ENCODE measurements at places on chromosomes 7 and 10.

GRCh38 chr7:88184848-88185304 is 35.0 kb downstream of the SRI start:
- DNase-seq, result no peak

GRCh38 chr10:28733647-28734046 is 56.3 kb downstream of the BAMBI start:
- no peak for DNase-seq

GRCh38 chr10:119778776-119779445 is 53.1 kb downstream of the INPP5F start:
- no peak for DNase-seq

GRCh38 chr7:69656890-69657289 is 58.6 kb downstream of the AUTS2 start:
- no peak for DNase-seq

GRCh38 chr10:7410301-7410861 is 453 bp downstream of the SFMBT2 start:
- no peak for DNase-seq

DNA sequence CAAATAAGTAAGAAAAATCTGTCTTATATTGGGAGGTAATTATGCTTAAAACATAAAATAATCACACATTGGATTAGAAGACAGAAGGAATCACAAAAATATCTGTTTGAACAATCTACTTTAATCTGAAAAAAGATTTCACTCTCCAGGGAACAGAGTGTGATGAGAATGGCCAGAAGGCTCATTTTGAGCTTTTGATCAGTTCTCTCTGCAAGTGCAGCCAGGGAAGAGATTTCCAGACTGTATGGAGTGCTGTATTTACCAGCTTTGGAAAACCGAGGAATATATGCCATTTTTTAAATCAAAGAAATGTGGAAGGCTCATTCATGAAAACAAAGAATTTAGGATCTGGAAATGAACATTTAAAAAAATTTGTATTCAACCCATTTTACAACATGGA is 83.0 kb upstream of the WAC start:
- no peak for DNase-seq

GRCh38 chr7:90910136-90910535 is 314.0 kb downstream of the CDK14 start:
- no peak for DNase-seq

DNA sequence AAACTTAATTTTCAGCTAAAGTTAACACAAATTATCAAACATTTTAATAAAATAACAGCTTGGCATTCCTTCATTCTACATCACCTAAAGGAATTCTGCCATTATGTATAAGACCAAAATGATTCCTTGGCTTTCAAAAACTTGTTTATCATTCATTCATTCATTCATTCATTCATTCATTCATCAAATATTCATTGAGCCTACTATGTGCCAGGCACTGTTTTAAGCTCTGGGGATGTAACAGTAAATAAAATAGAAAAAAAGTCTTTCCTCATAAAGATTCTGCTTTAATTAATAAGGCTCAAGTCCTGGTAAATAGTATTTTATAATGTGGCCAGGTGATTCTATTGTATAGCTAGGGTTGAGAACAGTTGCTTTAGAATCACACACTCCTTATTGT is 127.9 kb downstream of the GPR85 start:
- no peak for DNase-seq

DNA sequence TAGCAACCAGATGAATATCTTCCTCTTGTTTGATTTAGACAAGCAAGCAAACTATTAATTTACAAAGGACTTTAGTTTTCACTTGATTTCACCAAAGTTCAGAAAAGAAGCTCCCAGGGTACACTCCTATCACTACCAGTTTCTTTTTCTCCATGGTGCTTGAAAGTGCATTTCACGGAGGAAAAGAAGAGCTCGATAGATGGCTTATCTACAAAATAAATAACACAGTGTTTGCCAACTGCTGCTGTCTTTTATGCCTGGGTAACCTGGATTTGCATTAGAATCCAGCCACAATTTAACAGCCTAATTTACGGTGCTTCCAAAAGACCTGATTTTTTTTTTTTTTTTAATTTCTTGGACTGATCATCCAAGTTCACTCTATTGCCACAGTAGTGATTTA is 275.7 kb downstream of the GPR37 start:
- DNase-seq, result no peak

GRCh38 chr7:44193011-44193802 is 4.0 kb upstream of the GCK start:
- DNase-seq, result no peak

GRCh38 chr10:28604567-28605536 is 71.9 kb downstream of the WAC start:
- no peak for DNase-seq

- no peak for DNase-seq
Observed at GRCh38 chr10:112650588-112651030, 203.6 kb downstream of the VTI1A start.

- no peak for DNase-seq
Observed at GRCh38 chr10:124251317-124252065, 158.1 kb upstream of the CHST15 start.

DNA sequence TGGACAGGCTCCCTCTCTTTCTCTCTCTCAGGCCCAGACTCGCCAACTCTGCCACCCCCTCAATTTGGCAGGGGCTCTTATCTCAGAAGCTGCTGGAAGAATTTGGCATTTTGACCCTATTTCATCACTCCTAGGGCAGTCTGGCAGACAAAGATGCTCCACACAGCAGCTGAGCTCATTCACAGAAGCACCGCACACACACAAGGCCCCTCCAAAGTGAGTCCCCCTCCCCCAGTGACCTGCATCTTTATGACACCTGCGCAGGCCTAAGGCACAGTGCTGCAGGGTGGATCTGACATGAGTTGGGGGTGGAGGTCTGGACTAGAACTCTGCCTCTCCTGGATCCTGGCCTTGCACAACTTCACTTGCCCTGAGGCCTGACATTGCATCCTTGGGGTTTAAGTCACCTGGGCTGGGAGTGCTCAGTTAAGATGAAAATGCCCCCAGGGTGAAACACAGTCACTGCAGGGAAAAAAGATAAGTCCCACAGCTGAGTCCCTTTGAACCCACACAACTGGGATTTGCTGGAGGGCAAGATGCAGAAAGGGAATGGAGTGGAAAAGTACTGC is 41.1 kb upstream of the DUSP5 start:
- no peak for DNase-seq

- no peak for DNase-seq
Observed at GRCh38 chr7:45088146-45088701, 545 bp downstream of the NACAD start.

- no peak for DNase-seq
Observed at GRCh38 chr10:93566435-93567276, at the start of gene FFAR4. TSS of gene FFAR4 (plus strand) at chr10:93566665. CDS start at chr10:93566721, 56 bp downstream.

DNA sequence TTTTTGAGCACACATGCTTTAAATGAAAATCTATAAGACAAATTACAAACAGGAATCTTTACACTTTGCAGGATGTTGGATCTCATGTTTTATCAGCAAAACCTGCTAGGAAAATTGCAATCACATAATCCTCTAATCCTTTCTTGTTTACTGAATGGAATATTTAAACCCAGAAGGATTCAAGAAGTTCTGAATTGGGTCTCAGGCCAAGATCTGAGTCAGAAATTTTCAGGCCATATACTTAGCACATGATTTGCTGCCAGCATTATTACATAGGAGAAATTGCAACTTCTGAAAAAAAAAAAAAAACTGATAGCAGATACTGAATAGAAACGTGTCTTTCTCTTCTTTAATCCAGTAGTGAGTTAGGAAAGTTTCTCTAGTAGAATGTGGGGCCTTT is 1005.3 kb upstream of the POT1 start:
- DNase-seq, result no peak

GRCh38 chr7:102066476-102066875 is 220.2 kb upstream of the SH2B2 start:
- no peak for DNase-seq

GRCh38 chr7:32905175-32905662 is 13.7 kb upstream of the KBTBD2 start:
- DNase-seq, result peak; percentile 56

- no peak for DNase-seq
Observed at GRCh38 chr10:70222340-70222794, 10.9 kb downstream of the PPA1 start.

DNA sequence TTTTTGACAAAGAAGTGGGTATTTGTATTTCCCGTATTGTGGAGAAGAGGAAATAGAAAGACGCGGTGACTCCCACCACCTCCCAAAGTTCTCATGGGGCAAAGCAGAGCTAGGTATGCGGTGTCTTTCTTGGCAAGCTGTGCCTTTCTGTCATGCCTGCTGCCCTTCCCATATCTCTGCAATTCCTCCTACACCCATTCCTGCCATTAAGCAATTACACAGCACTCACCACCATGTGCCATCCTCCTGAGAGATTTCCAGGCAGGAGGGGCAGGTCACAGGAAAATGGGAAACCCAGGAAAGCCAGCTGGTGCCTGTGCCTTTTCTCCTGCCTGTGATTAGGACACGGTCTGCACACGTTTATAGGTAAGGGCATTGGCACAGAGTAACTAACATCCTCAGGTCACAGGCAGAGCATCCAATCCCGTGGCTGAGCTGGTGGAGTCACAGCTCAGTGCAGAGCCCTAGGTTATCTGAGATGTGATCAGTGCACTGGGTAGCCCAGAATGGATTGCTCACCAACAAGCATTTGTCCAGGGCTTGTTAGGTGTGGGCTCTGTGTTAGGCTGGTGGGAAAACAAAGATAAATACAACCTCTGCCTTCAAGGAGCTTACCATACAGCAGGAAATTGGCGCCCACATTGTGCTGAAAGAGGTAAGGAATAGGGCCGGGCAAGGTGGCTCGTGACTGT is 9.4 kb upstream of the CRTAC1 start:
- DNase-seq, result no peak

GRCh38 chr7:7946486-7946885 is 22.1 kb upstream of the GLCCI1 start:
- no peak for DNase-seq

DNA sequence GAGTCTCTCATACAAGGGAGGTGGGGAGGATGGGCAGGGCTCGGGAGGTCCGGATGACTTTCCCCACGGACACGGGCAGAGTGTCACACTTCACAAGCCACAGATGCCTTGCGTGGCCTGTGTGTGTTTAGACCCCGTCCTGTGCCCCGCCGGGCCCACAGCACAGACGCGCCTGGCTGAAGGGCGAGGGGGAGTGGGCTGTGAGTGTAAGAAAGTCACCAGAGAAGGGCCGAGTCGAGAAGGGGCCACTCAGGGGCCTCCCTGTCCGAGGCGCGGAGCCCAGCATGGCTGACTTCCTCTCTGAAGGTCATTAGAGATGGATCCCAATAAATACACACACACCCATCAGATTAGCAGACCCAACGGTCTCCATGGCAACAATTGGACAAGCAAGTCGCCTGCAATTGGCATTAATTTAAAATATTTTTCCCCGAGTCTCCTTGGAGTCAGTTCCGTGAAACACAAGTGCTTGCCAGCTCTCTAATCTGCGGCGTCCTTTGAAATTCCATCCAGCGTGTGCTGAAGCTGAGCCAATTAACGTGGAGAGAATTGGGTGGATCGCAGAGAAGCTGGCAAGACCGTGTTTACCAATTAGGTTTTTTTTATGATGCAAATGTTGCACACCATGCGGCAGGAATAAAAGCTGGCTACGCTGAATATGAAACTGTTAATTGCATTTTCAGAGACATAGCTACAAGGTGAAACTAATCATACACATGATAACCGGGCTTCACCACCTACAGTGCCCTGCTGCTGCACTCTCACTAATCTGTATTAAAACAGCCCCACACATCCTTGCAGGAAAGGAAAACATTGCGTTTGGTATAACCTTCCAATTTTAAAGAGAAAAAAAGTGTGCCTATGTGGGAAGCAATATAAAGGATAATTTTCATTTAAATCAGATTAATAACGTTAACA is 571.2 kb downstream of the PTPRN2 start:
- DNase-seq, result no peak

DNA sequence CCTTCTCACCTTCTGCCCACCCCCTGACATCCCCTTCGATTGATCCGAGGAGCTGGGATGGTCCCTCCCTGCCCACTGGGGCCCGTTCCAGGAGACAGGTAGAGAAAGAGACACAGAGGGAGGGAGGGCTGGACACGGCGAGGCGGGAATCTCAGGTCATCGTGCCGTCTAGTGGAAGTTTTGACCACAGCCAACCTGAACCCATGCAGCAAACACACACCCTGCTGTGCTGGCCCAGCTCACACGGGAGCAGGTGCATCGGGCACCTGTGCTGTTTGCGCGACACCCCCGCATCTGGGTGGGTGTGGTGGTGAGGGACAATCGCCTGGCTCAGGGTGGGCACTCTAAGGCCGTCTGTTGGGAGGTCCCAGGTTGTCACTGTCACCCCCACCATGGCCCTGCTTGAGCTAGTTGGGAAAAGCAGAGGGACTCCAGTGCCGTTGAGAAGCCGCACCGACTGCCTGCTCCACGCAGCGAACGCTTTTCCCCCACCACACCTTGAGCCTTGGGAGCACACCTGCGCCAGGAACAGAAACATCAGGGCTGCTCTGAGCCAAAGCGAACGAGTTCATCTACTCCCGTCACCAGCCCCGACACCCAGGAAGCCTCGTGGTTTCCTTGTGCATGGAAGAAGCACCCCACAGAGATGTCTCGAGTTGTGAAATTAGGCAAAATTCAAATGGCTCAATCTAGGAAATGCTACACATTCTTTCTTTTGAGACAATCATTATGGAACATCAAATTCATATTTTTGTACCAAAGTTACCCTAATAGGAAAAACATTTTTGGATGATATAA is 285.8 kb downstream of the DNAJB6 start:
- DNase-seq, result no peak

DNA sequence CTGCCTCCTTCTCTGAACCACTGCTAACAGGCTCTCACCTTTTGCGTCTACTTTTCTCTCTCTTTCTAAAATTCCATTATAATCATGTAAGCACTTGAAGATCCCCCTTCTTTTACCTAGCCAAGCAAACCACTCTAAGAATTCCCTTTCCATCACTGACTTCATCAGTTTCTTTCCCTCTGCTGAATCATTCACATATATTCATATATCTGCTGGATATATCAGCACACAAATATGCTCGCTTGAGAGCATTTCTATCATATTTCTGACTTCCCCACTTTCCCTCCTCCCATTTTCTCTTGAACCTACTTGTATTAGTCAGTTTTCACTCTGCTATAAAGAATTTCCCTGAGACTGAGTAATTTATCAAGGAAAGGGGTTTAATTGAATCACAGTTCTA is 84.2 kb upstream of the LRRN3 start:
- no peak for DNase-seq

DNA sequence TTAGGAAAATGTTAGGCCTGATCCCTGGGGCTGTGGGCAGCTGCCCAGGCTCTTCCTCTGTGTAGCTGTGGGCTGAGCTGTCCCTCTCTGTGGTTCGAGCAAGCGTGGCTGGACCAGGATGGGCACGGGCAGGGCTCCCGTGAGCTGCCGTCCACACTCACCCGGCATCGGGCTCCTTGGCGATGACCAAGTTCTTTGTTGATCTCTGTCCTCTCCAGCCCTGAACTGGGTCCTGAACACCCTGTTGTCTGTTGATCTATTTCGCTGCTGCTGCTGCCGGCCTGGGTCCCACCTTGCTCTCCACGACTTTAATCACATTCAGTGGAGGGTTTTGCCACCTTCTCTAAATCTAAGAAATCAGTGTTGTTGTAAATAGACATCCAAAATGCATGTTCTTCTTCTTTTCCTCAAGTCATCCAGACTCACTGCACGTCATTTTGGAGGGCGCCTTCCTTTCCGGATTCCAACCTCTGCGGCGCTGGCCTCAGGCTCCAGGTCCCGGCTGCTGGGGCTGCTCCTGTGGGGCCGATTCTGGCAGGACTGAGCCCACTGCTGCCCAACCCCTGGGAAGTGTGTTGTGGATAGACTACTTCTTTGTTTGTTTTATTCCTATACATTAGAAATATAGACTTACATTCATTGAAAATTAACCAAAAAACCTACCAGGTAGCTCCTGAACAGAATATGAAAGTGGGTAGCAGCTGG is 100.6 kb downstream of the DYNC2I1 start:
- no peak for DNase-seq

GRCh38 chr7:43298617-43299016 is 186.2 kb downstream of the HECW1 start:
- no peak for DNase-seq
